CD8-positive, alpha-beta T cell (primary cell): ENCODE measurements at places on chromosomes 6 and 20. TPM values are rescaled to one million over a fixed set of nuclear protein-coding genes. Genes with fewer than 3 reads are reported as not detected.
A peak's percentile ranks its signal among the peaks of the same experiment; 100 is the strongest.

GRCh38 chr6:41257369-41258195 is 28.9 kb downstream of the TREM1 start:
- DNase-seq: no peak

GRIK2 gene
- not detected for total RNA-seq

GRCh38 chr6:562052-562676 is 94.7 kb downstream of the HUS1B start:
- peak; percentile 26 for DNase-seq

FOXC1 gene
- total RNA-seq: not detected

DNA sequence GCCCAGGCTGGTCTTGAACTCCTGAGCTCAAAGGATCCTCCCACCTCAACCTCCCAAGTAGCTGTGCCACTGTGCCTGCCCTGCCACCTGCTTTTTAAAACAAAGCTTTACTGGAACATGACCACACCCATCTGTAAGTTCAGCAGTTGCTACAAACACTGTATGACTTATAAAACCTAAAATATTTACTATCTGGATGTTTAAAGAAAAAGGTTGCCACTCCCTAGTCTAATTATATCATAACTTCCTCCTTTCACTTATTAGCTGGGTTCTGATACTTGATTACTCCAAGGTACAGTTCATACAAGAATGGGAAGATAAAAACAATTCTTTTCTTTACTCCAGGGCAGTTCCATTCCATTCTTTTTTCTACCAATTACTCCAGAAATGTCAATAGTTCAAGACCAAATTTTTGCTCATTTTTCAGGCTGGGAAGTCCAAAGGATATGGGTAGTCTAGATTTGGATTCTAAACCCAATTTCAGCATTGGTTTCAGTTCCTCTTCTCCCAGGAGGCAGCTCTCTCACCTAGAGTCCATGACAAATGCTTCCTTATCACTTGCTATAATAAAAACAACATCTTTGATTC is 63.1 kb downstream of the SEC63 start:
- no peak for DNase-seq

DNA sequence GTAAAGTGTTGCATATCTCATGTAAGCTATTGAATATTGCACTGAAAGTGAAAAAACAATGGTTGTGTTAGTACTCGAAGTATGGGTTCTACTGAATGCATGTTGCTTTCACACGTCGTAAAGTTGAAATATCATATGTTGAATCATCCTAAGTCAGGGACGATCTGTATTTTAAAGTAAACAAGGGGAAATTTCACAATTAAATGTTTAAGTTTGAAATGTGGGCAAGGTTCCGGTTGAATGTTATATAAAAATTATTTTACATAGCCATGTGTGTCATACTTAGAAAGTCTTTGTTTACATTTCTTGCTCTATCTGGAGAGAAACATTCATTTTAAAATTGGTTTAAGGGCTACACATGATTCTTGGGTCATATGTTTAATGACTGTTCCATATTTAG is 76.8 kb downstream of the AKAP7 start:
- no peak for DNase-seq

MLIP gene
- not detected for total RNA-seq

GRCh38 chr6:20919677-20920385 is 385.6 kb downstream of the CDKAL1 start:
- DNase-seq: no peak

- no peak for DNase-seq
Observed at GRCh38 chr6:154410619-154411072, 54.0 kb upstream of the IPCEF1 start.

PKIB gene
- total RNA-seq: not detected

RNF144B gene
- total RNA-seq: 1.3 TPM

DNA sequence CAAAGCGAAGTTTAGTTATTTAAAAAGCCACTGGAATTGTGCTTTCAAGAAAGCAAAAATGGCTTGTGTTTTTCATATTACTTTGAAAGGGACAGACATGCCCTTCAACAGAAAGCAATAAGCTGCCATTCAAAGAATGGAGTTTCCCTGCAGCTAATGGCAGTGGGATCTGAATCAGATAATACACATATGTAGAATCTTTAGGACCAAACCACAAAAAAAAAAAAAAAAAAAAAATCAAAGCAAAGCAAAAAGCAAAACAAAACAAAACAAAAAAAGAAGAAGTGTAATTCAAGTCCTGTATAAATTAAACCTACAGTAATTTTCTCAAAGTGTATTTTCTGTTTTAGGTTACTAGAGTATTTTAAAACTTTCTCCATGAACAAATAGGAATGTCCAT is 63.6 kb upstream of the ZNF217 start:
- DNase-seq: no peak

- DNase-seq: no peak
Observed at GRCh38 chr6:56005426-56005825, 130.0 kb upstream of the BMP5 start.

DNA sequence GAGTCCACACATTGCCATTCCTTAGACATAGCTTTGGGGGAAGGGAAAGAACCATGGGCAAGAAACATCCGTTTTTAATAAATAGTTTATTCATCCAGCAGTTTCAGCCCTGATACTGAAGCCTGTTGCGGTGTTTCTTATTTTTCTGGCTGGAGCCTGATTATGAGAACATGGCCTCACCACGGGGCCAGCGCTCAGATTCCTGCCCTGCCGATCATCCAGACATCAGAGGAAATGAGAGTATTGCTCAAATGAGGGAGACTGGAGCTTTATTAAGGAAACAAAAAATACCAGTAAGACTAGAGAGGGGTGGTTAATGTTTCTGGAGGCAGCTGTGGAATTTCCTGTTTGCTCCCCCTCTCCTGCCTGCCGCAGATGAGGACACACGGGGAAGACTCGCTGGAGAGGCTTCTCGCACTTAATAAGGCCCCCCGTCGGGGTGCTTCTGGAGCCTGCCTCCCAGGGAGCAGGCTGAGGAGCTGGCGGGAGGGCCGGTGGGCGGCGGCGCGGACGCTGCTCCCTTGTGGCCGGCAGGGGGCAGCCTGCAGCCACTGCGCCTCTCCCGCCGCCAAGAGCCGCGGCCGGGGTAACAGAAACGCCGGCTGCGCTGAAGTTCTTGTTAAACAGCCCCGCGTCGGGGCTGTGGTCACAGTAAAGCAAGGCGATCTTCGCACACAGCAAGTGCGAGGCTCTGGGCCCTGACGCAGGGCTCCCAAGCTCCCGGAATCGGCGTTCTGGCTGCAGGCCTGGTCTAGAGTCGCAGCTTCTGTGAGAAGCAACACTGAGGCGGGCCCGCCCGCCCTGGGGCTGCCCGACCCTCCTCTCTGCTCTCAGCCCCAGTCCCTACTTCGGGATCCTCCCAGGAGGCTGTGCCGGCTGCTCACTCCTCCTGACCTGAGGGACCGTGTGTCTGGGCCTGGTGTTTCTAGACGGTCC is 17.5 kb downstream of the LEMD2 start:
- DNase-seq: peak; percentile 78

MCCD1 gene
- not detected for total RNA-seq

DNA sequence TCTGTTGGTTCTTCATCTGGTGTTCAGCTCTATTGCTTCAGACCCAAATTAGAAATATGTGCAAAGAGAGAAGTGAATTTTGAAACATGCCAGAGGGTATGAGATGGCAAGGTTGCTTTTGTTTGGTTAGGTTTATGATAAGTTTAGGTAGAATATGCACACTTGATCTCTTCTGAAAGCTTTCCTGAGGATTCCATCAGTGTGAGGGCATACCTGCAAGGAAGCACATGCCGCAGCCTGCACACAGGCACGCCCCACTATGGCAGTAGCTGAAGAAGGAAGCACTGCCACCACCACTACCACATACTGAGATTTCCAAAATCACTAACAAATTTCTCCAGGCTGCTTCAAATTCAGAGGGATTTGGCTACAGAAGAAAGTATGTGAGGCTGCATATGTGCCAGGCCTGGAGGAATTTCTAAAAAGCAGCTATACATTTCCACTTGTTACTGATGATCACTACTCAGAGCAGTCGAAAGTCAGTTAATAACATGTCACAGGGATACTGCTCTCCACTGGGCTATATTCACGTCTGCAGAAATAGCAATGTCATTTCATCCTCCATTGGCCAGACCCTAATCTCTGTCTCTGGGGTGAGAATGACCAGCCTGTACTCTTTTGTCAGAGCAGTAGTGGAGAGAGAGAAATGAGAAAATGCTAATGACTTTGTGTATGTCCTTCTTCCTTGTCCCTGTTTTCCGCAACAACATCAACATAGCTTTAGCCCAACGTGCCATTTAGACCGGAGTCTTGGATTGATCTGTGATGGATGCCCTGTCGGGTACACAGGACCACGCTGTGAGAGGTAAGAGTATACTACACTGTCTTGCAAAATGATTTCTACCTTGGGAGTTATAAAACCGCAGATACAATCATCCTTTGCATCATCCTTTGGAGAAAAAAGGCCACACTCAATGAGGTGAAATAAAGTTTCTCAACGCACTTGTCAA is 396.7 kb downstream of the LAMA2 start:
- no peak for DNase-seq

- DNase-seq: no peak
Observed at GRCh38 chr20:38890497-38890818, 35.8 kb upstream of the FAM83D start.

DNA sequence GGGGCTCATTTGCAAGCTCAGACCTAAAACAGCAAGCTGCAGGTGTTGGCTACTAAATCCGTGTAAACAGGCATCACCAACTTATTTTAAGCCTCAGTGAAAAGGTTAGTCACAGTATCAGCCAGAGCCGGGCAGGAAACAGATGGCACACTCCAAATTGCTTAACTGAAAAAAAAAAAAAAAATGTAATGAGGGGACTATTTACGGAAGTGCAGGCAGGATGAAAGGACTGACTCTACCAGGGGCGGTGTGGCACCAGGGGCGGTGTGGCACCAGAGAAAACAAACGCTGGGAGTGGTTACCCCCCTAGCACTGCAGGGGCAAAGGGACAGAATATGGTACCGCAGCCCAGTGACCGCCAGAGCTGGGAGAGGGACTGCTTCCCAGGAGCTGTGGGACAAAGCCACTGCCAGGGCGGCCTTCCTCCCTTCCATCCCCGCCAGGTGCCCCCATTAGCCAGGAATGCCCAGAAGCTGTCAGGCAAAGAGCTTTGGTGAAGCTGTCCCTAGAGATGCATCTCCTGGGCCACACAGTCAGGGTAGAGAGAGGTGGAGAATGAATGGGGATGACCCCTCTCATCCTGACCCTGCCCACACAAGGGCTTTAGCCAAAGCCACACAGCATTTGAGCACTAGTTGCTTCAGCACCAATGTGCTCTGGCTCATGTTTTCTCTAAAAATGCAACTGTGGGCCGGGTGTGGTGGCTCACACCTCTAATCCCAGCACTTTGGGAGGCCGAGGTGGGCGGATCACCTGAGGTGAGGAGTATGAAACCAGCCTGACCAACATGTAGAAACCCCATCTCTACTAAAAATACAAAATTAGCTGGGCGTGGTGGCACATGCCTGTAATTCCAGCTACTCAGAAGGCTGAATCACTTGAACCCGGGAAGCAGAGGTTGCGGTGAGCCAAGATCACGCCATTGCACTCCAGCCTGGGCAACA is 39.6 kb upstream of the GFOD1 start:
- peak; percentile 74 for DNase-seq

- no peak for DNase-seq
Observed at GRCh38 chr6:29728173-29728874, 5.1 kb downstream of the HLA-F start.

- DNase-seq: no peak
Observed at GRCh38 chr6:124334359-124334758, 530.7 kb downstream of the NKAIN2 start.

CCN6 gene
- not detected for total RNA-seq

GRCh38 chr6:21730533-21730932 is 137.0 kb downstream of the SOX4 start:
- no peak for DNase-seq

GRCh38 chr6:136401749-136402148 is 112.1 kb upstream of the BCLAF1 start:
- DNase-seq: no peak

ANKEF1 gene
- total RNA-seq: 0.58 TPM

PRICKLE4 gene
- not detected for total RNA-seq

DNA sequence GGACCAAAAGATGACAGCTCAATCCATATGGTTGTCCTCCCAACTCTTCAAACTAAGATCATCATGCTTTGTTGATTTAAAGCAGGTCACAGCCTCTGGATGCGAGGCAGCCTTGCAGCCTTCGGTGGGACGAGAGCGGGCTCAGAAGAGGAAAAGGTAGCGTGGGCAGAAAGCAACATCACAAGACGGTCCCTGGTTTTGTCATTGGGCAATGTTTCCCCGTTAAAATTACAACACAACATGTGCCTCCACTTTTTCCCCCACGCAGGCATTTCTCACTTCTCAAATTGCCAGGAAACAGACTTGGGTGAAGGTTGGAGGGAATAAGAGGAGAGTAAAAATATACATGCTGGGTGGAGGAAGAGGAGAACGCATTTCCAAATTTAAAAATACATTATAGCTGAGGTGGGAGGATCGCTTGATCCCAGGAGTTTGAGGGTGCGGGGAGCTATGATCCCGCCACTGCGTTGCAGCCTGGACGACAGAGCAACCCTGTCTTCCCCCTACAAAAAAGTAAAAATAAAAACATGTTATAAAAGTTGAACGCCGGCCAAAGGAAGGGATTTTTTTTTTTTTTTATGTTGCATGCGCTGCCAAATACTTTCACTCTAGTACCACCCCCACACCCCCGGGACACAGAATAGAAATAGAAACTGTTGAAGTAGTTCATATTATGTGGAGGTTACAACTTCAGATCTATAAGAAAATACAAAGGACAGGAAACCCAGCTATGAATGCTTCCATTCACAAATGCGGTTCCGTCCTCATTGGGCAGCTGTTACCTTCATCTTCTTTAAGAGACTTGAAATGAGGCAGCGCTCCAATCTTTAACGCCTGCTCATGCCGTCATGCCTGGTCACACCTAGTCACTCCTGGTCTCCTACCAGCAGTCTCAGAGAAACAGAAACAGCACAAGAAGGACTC is 13.9 kb upstream of the NAA20 start:
- no peak for DNase-seq

GRCh38 chr6:18264219-18264922 is at the start of gene DEK:
TSS of gene DEK (minus strand) at chr6:18264530. CDS start at chr6:18263987, 543 bp downstream.
- DNase-seq: peak; percentile 90

POLR1H gene
- total RNA-seq: 30.7 TPM

DNA sequence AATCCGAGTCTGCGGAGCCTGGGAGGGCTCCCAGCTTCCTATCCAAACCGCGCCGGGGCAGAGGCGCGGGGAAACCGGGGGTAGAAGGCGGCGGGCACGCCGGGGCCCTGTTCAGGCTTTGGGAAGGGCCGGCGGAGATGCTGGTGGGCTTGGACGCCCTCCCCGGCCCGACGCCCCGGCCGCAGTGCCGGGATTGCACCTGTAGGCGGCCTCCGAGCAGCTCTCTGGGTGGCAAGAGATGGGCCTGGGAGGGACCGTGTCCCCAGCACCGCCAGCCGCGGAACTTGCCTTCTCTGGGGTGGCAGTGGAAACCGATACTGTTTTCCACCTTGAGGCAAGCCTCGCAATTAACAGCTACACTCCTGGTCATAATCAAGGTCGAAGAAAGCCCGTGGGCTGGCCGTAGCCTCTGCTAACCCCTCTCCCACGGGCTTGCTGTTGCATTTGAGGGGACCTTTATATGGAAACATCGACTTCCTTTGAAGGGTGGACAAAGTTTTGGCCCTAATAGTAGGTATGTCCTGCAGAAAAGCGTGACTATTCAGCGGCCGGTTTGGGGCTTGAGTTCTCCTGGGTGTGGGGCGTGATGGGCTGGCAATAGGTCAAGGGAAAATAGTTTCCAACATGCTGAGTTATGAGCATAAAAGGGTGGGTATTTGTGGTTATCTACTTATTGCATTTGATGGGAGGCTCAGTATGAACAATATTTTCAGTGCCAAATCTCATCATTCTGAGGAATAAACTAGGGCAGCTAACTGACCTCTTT is 1.1 kb upstream of the JAG1 start:
- no peak for DNase-seq

- DNase-seq: no peak
Observed at GRCh38 chr6:8743170-8743745, 307.9 kb upstream of the SLC35B3 start.
